ENCODE measurements at places on chromosomes 12 and 14. TPM values are rescaled to one million over a fixed set of nuclear protein-coding genes. Genes with fewer than 3 reads are reported as not detected.

The CYP46A1 gene
- under 0.01 TPM for total RNA-seq

DNA sequence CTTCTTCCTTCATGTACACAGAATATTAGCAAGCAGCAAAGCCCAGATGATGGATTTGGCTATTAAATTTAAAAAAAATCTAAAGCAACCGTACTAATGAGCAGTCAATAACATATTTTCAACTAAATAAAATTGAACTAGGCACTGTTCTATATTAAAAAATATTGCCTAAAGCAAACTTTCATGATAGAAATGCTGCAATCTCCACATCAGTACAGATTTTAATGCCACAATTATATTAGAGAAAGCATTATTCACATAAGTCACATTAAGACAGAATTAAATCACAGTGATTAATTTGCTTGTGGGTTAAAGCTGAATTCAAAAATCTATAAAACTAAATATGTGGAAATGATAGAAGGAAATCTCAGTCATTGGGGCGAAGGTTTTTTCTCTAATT is 200.7 kb downstream of the KCNH5 start:
- no peak for DNase-seq

- DNase-seq: no peak
These were observed 166.0 kb downstream of the FSCB start for GRCh38 chr14:44341116-44341515.

The LUM gene
- 0.46 TPM for total RNA-seq

DNA sequence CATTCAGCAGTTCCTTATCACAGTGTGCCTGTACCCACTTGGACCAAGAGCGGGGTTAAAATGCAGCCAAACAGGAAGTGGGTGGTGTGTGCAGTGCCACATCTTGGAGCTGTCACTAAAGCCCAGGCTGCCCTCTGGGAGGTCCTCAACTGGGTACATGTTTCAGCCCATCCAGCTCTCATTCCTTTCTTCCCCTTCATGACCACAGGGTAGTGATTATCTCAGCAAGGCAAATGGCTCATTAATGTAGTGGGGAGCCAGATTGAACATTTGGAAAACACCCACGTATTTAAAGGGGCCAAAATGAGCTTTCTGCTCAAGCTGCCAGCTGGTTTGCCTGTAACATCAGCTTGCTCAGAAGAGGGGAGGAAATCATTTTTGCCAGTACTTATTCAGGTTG is 210.8 kb upstream of the BTG1 start:
- no peak for DNase-seq

Data from pulmonary artery endothelial cell (primary cell).